8988T (cell line): ENCODE measurements at places on chromosomes 1 and 21.

DNA sequence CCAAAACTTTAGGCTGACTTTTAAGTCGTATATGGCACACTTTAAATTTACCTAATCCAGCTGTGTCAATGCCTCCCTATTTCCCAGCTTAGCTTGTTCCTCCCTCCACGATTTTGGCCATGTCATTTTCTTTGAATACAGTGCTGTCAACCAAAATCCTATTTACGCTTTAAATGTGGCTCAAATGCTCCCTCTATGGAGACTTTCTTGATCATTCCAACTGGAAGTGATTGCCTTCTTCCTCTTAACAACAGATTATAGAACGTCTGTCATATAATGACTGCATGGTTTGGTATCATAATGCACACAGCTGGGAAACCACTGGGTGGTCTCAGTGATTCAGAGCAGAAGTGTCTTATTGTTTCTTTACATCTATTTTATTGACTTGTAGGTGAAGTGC, 18.9 kb upstream of the BATF3 start:
- DNase-seq = no peak

DNA sequence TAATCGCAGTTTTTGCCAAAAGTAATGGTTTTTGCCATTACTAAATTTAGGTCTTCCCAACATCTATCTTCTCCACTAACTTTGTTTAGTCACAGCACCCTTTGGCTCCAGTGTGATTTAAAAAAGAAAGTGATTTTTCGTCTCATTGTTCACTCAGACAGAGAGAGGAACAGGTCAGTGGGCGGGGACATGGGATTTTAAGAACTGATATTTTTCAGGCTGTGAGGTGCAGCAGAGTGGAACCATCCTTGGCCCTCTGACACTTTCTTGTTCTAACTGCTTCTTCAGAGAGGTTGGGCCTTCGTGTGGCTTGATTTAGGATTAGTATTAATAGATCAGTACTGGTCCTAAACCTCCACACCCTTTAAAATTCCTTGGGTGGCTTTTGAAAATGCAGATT, 38.8 kb downstream of the CASQ2 start:
- DNase-seq = no peak

DNA sequence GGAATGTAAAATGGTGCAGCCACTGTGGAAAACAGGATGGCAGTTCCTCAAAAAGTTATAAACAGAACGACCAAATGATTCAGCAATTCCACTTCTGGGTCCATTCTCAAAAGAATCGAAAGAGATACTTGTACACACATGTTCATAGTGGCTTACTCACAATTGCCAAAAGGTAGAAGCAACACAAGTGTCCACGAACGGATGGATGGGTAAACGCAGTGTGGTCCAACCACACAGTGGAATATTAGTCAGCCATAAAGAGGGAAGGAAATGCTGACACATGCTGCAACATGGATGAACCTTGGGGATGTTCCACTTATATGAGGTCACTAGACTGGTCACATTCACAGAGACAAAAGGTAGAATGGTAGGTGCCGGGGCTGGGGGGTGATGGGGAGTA, 5.3 kb downstream of the KRTAP10-1 start:
- DNase-seq = no peak

- no peak for DNase-seq
These were observed 13.4 kb downstream of the SPOCD1 start for GRCh38 chr1:31802190-31803150.

GRCh38 chr1:231392389-231393131, 29.5 kb downstream of the EGLN1 start:
- DNase-seq = no peak

- peak; percentile 71 for DNase-seq
These were observed at the start of gene IFNLR1 for GRCh38 chr1:24186993-24187790. Gene IFNLR1, minus strand, starts transcription at chr1:24187289. Its CDS starts 41 bp downstream, at chr1:24187248.

DNA sequence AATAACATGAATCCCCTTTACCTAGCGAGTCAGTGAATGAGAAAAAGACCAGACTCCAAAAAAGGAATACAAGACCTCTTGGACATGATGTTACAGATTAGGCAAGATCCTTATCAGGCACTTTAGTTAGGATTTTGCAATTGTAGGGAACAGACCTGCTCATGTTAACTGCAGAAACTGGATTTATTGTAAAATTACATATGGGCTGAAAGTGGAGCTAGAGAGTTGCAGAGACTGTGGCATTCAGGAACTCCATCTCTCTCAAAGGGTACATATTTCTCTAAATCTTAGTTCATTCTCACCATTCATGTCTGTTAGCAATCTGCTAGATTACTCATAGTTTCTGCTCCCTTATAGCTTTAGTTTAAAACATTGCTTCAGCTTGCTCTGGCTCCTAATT, 142.2 kb downstream of the PAPPA2 start:
- no peak for DNase-seq

- no peak for DNase-seq
These were observed 182.6 kb upstream of the EDN2 start for GRCh38 chr1:41666981-41667631.

DNA sequence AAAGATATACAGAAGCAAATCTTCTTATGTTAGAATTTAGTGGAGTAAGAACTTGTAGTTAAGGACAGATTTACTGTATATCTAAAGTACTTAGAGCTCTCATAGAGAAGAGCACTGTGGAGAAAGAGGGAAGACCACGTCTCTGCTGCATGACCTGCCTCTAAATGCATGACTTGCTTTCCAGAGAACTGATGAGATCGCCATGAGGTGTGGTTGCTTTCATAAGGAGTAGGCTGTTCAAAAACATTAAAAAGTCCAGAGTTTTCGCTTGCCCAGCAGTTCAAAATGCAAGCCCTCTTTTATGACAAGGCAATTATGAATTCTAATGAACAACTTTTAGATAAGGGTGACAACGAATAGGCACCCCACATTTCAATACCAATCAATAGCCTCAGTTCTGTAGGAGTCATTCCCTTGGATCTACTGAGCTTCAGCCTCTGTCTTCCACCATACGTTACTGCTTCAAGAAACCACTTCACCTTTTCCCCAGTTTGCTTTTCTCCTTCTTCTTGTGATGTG, 24.9 kb downstream of the SLC30A10 start:
- DNase-seq = no peak

DNA sequence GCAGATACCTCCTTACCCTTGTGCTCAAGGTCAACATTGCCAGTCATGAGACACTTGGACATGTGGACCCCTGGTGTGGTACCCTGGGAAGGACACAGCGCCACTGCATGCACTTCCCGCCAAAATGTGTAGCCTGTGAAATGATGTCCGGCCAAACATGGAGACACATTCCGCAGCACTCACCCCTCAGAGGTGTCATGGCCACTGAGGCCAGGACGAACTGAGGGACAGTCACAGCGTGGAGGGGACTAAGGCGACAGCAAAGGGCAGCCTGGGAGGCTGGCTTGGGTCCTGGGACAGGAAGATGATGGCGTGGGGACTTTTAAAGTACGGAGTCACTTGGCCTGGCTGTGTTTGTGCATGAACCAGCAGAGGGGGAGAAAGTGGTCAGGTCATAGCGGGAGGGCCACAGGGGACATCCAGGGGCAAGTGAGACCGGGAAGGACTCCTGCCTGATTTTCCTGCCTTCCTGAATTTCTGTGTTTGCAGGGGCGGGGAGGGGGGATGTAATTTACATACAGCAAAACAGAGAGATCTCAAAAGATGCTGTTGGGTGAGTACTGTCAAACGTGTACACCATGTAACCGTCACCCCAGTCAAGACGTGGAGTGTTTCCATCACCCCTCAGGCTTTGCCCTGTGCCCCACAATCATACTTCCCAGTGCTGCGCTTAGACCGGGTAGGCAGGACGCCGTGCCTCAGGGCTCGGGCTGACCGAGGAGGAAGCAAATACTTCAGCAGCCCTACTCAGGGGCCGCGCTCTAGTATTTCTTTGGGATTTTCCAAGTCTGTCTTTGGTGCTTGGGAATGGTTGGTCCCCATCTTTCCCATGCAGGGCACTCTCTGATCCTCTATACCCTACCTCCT, 45.2 kb downstream of the WDR4 start:
- no peak for DNase-seq

DNA sequence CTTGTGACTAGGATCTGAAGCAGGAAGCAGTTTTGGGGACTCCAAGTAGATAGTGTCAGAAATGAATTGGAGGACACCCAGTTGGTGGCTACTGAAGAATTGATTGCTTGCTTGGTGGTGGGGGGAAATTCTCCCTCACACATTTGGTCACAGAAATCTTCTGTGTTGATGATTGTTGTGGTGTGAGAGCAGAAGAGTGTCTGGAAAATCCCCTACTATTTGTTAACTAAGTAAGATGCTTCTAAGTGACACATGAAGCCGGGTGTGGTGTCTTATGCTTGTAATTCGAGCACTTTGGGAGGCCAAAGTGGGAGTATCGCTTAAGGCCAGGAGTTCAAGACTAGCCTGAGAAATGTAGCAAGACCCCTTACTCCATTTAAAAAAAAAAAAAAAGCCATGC, 22.5 kb upstream of the IPP start:
- no peak for DNase-seq

- DNase-seq = no peak
These were observed 9.4 kb upstream of the THEMIS2 start for GRCh38 chr1:27862671-27863537.

DNA sequence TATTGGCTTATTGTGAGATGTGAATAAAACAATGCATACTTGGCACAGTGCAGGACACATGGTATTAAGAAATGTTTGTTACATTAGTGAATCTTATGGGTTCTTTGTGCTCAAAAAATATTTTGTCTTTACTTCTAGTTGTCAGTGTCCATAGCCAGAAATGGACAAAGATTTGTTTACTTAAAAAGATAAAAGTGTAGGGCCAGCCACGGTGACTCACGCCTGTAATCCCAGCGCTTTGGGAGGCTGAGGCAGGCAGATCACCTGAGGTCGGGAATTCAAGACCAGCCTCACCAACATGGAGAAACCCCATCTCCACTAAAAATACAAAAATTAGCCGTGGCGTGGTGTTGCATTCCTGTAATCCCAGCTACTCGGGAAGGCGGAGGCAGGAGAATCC, 654.6 kb upstream of the NEGR1 start:
- DNase-seq = no peak

DNA sequence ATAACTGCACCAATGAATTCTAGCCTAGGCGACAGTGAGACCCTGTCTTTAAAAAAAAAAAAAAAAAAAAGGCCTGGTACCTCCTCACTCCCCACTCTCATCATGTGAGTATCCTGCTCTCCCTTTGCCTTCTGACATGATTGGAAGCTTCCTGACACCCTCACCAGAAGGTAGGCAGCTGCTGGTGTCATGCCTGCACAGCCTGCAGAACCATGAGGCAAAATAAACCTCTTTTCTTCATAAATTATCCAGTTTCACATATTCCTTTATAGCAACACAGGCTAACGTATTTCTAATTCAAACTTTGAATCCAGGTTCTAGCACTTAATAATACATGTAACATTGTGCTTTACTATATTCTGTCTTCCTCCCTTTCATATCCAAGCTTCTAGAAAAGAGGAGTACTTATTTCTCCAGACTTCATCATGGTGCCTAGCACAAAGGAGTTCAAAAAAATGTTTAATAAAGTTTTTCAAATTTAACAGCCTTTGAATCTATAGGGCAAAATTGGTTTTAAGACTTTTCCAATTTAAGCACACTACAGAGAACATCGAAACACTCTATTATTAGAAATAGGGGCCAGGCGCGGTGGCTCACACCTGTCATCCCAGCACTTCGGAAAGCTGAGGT, 5.6 kb downstream of the AHCTF1 start:
- DNase-seq = no peak

DNA sequence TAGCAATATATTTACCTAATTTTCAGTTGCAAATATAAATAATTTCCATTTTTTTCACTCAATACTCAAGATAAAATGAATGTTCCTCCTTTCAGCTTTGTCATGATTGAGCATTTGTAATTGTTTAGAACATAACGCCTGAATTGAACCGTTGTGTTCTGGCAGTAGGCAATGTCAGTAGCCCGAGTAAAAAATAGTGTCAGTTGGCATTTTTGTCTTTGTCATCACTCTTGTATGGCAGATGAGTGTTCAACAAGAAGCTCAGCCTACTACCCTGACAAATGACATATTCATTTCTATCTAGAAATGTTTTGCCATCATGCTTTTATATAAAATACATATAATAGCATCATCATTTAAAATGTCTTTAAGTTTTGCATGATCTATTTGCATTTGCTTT, 691.4 kb upstream of the NCAM2 start:
- DNase-seq = no peak

GRCh38 chr1:205458777-205459566, 3.1 kb upstream of the BLACAT1 start:
- DNase-seq = no peak

DNA sequence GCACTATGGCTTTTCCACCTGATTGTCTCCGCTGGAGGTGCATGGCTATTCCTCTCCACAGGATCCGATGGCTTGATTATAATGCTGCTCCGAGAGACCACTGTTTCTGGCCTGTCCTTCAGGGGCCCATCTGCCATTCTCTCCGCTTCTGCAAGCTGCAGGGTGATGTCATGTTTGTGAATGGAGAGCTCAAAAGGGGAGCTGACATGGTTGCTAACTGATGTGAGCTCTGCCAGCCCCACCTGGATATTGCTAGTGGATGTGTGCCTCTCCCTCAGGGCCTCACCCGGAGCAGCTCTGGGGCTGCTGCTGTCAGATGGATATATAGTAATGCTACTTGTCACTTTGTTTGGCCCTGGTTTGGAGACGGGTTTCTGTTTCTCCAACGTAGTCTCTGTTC, 72.3 kb downstream of the KDM1A start:
- no peak for DNase-seq
